ENCODE measurements at places on chromosomes 6 and 20. TPM values are rescaled to one million over a fixed set of nuclear protein-coding genes. Genes with fewer than 3 reads are reported as not detected.

PGK2 gene
- 0.12 TPM for polyA plus RNA-seq

CNKSR3 gene
- polyA plus RNA-seq = 25.8 TPM

STMND1 gene
- polyA plus RNA-seq = 0.61 TPM

DNA sequence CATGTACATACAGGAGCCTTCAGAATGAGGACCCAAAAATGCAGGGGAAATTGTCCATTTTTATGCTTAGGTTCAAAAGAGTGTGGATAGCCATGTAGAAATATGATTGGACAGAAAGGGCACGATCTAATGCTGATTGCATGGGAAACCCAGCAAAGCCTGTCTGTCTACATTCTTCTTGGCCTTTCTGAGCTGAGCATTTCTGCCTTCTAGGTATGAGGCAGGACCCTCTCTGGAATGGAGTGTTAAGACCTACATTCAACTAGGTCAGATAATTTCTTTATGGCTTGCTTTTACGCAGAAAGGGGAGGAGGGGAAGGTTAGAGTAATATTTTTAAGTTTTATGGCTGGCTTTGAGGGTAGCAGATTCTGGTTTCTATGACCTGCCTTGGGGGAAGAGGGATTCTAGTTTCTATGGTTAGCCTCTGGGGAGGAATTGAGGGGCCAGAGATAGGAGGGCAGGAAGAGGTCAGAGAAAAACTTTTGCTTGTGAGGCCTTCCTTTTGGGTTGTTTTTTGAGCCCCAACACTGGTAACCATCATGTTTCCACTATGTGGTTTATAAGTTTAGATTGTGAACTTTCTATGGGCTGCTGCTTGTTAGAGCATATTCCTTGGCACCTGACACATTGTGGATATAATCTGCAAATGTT lies 63.5 kb downstream of the LYRM2 start:
- H3K36me3 ChIP-seq = no peaks in the 10 kb centered on the region
- no peaks in the 10 kb centered on the region for H3K4me1 ChIP-seq
- H3K27ac ChIP-seq = no peak overlapping the region

GRCh38 chr6:29641430-29642148 lies 8.6 kb upstream of the GABBR1 start:
- no peaks in the 10 kb centered on the region for H3K36me3 ChIP-seq
- H3K4me3 ChIP-seq = no peak overlapping the region
- no peak for DNase-seq

GRCh38 chr6:7640607-7641577 lies 50.9 kb downstream of the SNRNP48 start:
- peak; percentile 72 for DNase-seq
- no peaks in the 10 kb centered on the region for H3K27me3 ChIP-seq
- no peaks in the 10 kb centered on the region for H3K36me3 ChIP-seq
- H3K27ac ChIP-seq = peak overlapping the region; percentile 74
- H3K4me1 ChIP-seq = peaks cover 25% of the 10 kb centered on the region

DNA sequence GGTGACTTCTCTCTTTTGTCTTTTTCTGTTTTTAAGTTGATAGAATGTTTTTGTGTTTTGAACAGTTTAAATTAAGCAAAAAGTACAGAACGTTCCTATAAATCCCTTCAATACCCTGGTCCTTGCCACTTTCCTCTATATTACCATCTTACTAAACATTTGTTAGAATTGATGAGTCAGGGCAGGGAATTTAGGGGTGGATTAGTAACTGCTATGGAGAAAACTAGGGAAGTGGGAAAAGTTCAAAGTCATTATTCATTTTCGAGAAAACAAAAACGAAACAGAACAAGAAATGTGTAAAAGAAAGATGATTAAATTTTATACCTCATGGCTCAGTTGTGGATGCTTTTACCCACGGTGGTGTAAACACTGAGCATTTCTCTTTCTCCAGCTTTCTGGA lies 240.4 kb upstream of the SULF2 start:
- no peak overlapping the region for H3K4me3 ChIP-seq
- DNase-seq = no peak
- no peaks in the 10 kb centered on the region for H3K36me3 ChIP-seq

- no peak overlapping the region for H3K4me3 ChIP-seq
- no peaks in the 10 kb centered on the region for H3K4me1 ChIP-seq
These were observed 2.4 kb upstream of the DEFB114 start for GRCh38 chr6:49966334-49966733.

- no peak overlapping the region for H3K27ac ChIP-seq
- H3K4me1 ChIP-seq = no peaks in the 10 kb centered on the region
- no peak overlapping the region for H3K4me3 ChIP-seq
- no peak for DNase-seq
These were observed 30.1 kb downstream of the GPX6 start for GRCh38 chr6:28485482-28485881.

DNA sequence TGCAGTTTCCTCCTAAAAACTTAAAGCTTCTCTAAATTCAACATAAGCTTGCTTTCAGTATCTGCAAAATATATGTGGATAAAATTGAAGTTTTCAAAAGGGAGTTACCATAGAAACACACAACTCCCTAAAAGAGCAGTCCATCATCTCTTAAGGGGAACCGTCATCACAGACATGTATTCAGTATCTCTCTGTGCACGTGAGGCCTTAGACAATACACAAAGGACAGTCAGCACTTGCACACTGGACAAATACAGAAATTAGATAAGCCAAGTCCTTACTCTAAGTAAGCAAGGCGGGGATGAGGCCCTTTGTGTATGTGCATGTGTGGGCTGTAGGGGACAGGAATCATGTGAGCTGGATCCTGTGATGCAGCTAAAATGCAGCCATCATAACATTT lies 136.6 kb downstream of the BACH2 start:
- no peaks in the 10 kb centered on the region for H3K36me3 ChIP-seq
- H3K4me1 ChIP-seq = no peaks in the 10 kb centered on the region
- DNase-seq = no peak
- no peak overlapping the region for H3K4me3 ChIP-seq
- no peak overlapping the region for H3K27ac ChIP-seq

GRCh38 chr6:13229205-13230085 lies 98.9 kb downstream of the TBC1D7 start:
- peaks cover 6% of the 10 kb centered on the region for H3K4me1 ChIP-seq
- H3K27ac ChIP-seq = peak overlapping the region; percentile 27
- no peaks in the 10 kb centered on the region for H3K36me3 ChIP-seq
- no peak overlapping the region for H3K4me3 ChIP-seq
- H3K27me3 ChIP-seq = no peaks in the 10 kb centered on the region
